ENCODE measurements at places on chromosomes 7 and 10.

GRCh38 chr10:97385565-97385964 lies 15.6 kb downstream of the RRP12 start:
- no peak for DNase-seq

DNA sequence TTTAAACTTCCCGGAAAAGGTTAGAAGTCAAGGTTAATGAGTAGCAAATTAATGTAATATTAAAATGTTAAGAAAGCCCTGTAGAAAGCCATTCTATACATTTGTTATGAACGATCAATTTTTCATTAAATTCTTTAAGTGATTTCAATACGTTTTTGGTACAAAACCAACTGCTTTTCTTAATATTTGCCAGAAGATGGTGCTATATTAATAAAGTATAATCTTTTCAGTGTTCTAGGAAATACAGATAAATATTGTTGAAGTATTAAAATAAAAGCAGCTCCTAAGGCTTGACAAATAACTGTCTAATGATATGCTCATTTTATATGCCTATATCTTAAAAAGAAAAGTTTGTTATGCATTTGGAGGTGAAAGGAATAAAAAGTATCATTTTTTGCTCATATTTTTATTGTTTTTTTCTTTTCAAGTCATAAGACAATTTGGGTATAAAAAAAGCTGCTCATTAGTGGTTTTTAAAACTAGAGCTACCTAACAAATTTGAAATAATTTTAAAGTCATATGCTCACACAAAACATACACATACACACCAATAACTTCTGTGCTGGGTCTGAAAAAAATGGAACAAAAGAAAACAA lies 130.3 kb upstream of the POT1 start:
- DNase-seq: peak; percentile 1

DNA sequence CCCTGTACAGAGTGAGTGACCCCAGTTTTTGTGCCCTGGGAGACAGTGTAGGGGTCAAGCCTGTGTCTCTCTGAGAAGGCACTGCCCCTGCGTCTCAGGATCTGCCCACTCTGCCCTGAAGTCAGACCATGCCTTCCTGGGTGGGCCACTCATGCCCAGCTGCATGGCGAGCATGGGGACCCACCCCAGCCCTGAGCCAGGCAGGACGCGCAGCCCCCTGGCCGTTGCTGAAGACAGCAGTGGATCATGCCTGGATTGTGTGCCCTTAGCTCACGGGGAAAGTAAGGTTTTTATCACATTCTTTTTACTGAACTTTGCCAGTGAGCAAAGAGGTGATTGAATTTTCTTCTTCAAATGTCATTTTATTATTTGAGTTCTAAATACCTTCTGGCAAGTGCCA lies 66.2 kb downstream of the WDR37 start:
- DNase-seq: no peak

- DNase-seq: no peak
Observed at GRCh38 chr7:45162311-45162845, 4.8 kb downstream of the RAMP3 start.

GRCh38 chr10:47076949-47077361 lies 165.7 kb downstream of the PTPN20 start:
- no peak for DNase-seq

DNA sequence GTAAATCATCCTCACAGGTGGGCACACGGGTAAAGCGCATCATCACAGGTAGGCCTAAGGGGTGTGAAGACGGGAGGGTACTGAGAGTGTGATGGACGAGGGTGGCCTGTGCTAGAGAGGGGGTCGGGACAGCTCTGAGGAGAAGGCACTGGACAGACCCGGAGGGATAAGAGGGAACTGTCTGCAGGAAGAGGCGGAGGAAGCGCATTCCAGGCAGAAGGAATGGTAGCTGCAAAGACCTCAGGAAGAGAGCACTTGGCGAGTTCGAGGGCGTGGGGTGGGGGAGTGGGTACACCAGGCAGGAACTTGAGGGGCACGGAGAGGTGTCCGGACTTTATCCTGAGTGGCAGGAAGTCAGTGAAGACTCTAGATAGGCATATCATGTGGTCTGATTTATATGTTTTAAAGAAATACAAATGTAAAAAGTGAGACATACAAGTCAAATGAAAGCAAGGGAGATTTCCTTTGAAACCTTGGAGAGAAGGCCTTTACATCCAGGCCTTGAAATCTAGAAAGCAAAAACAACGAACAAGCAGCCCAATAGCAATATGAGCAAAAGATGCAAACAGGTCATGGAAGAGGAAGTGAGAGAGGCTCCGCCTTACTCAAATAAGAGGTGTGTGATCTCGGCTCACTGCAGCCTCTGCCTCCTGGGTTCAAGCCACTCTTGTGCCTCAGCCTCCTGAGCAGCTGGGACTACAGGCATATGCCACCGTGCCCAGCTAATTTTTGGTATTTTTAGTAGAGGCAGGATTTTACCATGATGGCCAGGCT lies 3.6 kb downstream of the LHPP start:
- no peak for DNase-seq

DNA sequence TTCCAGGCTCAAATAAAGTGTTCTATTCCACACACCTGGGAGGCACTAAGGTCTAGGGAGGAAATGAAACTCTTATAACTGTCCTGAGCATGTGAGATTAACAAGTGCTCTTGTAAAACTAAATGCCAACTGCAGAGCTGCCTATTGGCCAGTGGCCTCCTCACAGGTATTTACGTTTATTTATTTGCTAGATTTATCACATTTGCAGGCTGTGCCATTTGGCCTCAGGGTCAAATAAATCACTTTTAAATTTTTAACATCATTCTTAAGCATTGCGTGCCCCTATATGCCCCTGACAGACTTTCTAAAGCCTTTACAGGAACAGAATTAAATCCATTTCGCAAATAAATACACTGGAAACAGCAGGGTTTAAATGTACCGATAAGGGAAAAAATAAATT lies 381.8 kb upstream of the NFE2L3 start:
- no peak for DNase-seq

All from COR-L47 (cell line).